ENCODE measurements at places on chromosomes 11 and 22.

- DNase-seq = no peak
Observed at GRCh38 chr11:11535611-11536010, 86.2 kb downstream of the GALNT18 start.

- no peak for DNase-seq
Observed at GRCh38 chr11:58707767-58708166, 24.0 kb downstream of the GLYAT start.

DNA sequence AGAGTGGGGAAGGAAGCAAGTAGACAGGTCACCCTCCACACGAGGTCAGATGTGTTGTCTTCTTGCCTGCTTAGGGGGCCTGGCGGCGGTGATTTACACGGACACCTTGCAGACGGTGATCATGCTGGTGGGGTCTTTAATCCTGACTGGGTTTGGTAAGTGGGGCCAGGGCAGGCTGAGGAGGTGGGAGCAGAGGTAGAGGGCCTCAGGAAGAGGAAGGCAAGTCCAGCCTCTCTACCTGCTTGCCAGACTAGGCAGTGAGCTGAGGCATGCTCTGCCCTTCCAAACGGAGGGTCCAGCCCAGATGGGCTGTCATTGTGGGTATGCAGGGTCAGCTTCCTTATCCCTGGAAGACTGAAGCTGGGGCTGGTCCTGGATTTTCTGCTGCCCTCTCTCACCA is 39.9 kb downstream of the SLC5A1 start:
- DNase-seq = no peak

DNA sequence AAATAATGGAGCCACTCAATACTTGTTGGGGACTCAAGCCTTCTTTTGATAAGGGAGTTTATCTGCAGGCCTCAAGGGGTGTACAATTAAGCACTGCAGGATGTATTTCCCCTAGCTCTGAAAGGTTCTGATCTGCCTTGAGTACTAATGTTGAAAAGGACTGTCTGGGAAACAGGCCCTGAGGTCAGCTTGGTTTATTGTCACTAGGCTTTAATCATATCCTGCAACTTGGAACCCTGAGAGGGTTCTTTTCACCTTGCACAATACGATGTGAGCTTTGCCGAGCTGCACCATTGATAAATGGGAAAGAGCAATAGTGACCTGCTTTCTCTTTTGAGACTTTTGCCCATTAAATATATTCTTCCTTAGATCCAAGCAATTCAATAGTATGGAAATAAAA is 31.6 kb upstream of the HORMAD2 start:
- no peak for DNase-seq

GRCh38 chr11:61526956-61527731 is 18.6 kb downstream of the LRRC10B start:
- no peak for DNase-seq

GRCh38 chr22:40211476-40212054 is 33.8 kb downstream of the TNRC6B start:
- no peak for DNase-seq

DNA sequence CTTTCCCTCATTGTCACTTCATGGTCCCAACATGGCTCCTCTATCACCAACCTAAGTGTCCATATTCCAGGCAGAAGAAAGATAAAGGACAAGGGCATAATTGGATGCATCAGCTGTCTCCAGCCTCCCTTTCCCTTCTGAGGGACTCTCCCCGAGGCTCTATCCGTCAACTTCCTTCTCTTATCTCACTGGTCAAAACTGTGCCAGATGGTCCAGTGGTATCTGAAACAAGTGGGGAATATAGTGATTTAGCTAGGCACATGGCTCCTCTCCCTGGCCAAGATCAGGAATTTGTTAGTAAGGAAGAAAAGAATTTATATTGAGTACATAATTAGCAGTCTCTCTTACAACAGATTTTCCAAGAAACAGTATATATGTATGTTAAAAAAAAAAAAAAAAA is 12.6 kb upstream of the SPON1 start:
- DNase-seq = no peak

DNA sequence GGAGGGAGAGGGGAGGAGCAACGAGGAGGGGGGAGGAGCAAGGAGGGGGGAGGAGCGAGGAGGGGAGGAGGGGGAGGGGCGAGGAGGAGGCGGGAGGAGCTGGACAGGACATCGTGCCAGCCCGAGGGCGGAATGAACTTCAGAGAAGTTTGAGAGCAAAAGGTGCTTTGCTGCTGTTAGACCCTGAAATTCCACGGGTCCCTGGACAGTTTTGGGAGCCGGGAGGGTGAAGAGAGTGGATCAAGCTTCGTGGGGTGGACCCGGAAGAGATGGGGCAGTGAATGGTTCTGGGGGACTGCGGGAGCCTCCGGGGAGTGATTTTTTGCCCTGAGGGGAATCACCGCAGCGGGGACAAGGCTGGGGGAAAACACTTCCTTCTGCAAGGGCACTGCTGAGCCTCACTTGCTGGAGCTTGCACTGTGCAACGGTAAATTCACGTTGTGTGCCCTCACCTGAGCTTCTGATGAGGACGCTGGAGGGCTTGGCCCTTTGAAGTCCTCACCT is 10.7 kb upstream of the NLRP6 start:
- DNase-seq = peak; percentile 39

GRCh38 chr22:38770257-38770949 is 14.6 kb upstream of the SUN2 start:
- DNase-seq = no peak

DNA sequence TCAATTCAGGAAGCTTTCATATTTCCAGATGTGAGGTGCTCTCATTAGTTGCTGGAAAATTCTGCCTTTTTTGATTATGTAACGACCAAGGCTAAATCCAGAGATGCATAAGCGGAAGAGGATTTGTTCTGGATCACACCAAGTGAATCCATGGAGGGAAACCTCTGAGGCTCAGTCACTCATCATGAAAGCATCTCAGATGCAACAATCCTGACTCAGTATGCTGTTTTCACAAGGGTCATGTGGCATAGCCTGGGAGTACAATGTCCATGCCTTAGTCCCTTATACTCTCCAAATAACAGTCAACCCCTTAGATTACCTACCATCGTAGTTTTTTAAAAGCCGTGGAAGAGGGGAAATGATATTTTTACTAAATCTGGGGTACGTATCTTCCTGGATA is 445.6 kb downstream of the NTM start:
- no peak for DNase-seq

- DNase-seq = no peak
Observed at GRCh38 chr22:22075382-22076163, 93.0 kb upstream of the TOP3B start.

DNA sequence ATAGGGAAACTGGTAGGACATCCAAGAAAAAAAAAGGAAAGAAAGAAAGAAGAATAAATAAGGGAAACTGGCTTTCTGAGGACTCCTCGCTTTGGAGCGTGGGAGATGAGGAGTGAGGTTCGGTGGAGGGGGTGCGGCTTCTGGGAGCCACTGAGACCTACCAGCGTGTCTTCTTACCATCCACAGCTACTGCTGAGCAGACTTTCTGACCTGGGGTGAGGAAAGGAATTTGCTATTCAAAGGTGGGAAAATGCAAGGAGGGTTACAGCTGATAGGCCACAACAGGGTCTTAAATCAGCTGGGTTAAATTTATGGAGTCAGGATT is 488 bp upstream of the SELENOM start:
- no peak for DNase-seq

DNA sequence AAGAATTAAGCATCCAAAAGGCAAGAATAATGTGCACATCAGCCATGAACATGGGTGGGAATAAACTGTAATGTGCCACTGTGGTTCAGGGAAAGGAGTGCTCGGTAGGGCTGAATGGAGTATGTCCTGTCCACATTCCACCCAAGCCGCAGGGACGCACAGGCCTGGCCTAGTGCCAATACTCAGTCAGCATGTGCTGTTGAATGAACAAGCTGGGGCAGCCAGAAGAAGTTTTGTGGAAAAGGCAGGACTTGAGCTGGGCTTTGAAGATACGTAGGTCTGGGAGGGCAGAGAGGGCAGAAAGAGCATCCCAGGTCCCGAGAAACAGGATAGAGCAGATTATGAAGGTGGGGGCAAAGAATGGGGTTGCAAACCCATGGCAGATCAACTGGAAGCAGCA is 60.0 kb upstream of the PLET1 start:
- no peak for DNase-seq

DNA sequence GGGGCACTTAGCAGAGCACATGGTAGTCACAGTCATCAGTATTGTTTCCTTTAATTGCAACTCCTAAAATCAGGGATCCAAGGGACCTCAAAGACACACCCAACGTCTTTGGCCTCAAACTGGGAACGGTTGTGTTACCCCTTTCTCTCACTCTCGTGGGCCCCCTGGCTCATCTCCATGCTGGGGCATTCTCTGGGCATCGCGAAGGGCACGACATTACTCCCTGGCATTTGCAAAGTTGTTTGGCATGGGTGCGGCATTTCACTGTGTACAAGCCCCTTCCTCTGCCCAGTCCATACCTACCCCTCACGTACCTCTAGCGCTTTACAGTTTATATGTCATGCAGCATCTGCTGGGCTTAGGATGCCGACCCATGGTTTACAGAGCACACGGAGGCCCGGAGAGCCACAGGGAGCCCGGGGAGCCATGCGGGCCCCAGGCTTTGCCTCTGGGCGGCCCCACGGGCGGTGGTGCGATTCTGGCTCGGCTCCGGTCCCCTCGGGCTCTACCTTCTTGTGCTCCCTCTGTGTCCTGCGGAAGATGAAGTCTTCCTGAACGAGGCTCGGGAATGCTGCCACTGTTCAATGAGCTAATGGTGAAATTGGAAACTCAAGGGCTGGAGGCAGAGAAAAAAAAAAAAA is 21.9 kb upstream of the CACNG2 start:
- DNase-seq = no peak

DNA sequence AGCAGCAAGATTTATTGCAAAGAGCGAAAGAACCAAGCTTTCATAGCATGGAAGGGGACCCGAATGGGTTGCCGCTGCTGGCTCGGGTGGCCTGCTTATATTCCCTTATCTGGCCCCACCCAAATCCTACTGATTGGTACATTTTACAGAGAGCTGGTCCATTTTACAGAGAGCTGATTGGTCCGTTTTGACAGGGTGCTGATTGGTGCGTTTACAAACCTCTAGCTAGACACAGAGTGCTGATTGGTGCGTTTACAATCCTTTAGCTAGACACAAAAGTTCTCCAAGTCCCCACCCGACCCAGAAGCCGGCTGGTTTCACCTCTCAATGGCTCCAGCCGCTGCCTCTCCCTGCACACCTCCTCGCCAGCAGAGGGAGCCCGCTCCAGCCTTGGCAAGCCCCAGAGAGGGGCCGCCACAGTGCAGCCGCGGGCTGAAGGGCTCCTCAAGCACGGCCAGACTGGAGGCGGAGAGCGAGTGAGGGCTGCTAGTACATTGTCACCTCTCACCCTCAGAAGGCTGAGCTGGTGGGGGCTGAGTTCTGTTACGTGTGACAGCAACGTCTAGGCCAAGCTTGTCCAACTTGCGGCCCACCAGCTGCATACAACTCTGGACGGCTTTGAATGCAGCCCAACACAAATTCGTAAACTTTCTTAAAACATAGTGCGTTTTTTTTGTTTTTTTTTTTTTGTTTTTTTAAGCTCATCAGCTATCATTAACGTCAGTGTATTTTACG is 8.7 kb downstream of the PTH start:
- DNase-seq = no peak

- no peak for DNase-seq
Observed at GRCh38 chr11:69076129-69076791, 27.5 kb downstream of the TPCN2 start.

DNA sequence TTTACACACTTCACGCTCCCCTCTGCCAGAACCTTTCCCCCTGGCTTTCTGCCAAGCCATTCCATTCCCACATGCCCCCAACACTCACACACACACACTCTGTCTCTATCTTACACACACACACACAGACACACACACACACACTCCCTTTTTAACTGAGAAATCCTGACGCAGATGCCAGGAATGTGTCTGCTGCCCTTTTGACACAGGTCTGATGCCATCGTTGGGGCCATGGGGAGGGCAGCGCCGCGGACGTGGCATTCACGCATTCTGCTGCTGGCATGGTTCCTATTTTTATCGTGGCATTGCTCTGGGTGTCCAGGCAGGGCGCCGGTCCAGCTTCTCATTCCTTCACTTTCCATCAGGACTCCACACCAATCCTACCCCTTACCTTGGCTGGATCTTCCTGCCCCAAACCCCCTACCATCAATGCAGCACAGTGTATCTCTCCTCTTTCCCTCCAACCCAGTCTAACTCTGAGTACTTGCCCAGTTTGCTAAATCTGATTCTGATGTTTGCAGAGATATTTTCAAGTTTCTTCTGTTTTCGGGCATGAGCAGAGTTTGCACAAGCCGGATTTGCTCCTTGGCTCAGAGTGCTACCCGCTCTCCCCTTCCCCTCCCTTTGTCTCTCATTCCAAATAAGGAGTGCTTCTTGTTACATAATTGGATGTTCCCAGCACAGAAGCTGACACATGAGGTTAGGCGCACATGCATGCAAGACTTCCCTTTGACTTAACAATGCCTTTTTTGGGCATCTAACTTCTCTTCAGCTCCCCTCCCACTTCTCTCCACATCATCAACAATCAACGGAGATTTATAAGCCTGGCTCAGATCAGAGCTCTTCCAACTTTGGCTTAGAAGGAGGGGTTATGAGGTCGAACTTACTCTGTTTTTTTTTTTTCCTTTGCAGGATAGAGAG is 18.8 kb downstream of the SNX19 start:
- peak; percentile 33 for DNase-seq

DNA sequence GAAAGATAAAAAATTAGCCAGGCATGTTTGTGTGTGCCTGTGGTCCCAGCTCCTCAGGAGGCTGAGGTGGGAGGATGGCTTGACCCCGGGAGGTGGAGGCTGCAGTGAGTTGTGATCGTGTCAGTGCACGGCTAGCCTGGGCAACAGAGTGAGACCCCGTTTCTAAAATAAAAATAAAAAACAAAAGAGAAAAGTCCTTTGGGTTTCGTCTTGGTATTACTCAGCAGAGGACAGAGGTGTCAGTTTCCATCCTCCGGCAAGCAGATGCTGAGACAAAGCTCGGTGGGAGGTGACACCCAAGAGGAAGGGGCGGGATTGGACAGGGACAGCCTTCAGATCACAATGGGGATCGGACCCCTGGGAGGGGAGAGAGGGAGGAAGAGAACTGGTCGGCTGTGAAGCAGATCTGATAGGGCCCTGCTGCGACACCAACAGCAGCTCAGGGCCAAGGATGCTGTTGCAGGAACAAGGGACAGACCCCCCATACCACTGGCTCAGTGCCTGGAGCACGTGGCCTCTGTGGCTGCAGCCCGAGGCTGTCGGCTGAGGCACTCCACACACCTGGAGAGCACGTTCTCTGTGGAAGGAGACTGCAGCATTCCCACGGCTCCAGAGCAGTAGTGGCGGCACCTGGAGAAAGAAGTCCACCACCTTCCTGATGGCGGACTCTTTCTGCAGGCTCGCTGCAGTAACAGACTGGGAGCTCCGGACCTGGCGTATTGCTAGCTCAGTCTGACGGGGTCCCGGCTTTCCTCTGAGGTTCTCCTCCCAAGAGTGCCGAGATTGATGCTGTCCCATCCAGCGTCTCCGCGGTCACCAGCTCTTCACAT is 5.2 kb upstream of the BID start:
- no peak for DNase-seq

DNA sequence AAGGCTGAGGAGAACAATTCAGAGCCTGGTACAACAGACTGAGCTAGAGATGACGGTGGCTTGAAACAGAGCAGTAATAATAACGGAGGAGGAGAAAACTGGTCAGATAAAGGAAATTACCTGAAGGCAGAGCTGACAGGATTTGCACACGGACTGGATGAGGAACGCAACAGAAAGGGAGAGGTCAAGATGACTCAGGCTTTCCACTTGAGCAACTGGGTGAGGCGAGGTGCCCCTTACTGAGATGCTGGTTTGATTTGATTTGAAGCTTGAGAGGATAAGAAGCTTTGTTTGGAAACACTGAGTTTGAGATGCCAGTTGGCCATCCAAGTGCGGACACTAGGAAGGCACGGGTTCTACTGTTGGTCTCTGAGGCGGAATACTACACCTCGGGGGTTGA is 35.4 kb upstream of the NRIP3 start:
- DNase-seq = no peak
